ENCODE measurements at places on chromosomes 1 and 21.

- no peak for DNase-seq
These were observed 36.7 kb downstream of the SLC19A1 start for GRCh38 chr21:45505416-45506021.

- DNase-seq, result no peak
These were observed 10.1 kb upstream of the LRRC71 start for GRCh38 chr1:156910309-156910782.

DNA sequence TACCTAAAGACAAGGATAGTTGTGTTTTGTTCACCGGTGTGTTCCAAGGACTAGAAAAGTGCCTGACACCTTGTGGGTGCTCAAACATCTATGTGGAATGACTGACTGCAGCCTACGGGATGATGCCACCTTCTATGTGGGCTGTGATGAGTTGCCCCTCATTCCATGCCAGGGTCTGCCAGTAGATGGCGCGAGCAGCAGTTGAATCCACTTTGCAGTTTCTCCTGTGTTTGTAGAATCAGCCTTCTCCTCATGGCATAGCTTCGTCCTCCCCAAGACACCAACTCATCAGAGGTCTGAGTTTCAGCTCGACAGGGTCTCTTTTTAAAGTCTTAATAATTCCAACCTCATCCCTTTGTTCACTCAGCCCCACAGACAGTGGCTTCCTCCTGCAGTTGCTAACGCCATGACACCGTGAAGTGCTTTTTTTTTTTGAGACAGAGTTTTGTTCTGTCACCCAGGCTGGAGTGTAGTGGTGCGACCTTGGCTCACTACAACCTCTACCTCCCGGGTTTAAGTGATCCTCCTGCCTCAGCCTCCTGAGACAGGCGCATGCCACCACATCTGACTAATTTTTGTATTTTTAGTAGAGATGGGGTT lies 133.7 kb downstream of the CAPN8 start:
- peak; percentile 51 for DNase-seq

DNA sequence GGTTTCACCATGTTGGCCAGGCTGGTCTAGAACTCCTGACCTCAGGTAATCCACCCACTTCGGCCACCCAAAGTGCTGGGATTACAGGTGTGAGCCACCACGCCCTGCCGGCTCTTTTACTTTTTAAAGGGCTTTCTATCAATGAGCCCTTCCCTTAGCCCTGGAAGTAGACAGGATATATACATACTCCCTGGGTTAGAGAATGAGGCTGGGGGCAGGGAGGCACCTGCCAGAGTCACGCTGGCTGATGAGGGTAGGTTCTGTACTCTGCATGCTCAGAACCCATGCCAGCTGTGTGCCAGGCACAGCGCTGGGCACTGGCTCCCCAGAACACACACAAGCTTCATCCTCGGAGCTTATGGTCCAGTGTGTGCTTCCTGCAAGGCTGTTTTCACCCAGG lies 113.6 kb upstream of the IPO9 start:
- DNase-seq, result no peak

DNA sequence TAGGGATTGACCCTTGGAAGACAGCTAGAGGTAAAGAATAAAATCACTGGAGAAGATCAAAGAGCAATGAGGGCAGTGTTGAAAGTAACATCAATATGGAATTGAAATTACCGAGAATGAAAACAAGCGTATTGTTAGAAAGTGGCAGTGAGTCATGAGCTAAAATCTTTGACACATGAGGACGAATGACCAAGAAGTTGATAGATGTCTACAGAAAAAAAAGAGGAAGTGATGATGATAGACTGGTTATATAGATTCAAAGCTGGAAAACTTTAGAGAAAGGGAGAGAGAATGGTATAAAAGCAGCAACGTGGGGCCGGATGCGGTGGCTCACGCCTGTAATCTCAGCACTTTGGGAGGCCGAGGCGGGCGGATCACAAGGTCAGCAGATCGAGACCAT lies 12.5 kb upstream of the DNM3 start:
- DNase-seq, result no peak

DNA sequence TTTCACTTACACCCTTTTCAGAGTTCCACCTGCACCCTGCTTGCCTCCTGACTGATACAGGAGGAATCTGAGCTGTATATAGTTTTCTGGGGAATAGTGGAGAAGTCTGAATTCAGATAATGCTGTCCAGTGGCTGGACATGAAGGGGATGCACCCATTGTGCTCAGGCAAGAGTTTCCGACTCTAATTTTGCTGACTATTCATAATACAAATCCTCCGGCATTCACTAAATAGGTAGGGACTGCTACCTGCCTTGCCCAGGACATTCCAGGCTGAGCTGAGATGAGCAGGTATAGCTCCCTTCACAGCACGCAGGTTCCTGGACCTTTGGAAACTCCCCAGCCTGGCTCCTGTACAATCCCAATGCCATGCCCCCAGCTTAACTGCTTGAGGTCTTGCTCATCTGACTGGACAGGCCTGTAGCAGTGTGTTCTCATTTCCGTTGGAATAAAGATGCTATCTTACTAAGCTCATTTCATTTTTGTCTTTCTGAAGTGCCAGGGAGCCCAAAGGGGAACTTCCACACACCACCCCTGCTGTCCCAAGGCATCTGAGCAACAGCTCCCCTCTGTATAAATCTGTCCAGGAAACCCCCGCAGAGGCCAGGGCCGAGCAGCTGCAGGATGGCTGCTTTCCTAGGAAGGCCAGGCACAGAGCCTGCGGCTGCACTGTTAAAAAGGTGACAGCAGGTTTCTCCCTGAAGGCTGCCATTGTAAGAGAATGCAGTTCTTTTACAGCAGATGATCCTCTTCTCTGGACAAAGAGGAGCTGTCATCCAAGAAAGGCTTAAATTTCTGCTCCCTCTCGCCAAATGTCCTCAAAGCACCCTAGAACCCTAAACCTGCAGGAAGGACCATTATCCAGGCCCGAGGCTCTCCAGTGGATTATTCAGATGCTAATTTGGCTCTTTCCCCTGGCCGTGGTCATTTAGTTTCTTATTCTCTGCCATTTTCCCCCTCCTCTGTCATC lies 21.7 kb upstream of the VASH2 start:
- DNase-seq, result no peak

DNA sequence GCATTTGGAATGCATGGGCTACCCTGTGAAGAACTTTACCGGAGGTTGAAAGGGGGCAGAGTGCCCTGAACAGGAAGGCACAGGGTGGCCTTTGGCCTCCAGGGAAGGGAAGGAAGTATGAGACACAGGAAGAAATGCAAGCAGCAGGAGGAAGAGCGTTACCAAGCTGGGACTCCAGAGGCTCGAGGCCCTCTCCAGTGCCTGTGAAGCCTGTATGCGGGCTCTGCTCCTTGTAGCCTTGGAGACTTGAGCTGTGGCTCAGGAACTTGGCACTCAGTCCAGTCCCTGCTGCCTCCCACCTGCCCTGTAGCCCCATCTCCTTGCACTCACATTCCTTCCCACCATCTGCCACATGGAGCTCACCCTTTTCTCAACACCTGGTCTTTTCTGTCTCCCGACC lies 33.5 kb upstream of the RNF19B start:
- DNase-seq, result no peak
